ENCODE measurements at places on chromosomes 7 and 10. TPM values are rescaled to one million over a fixed set of nuclear protein-coding genes. Genes with fewer than 3 reads are reported as not detected.

GRCh38 chr7:108454674-108455550, 1.3 kb downstream of the NRCAM start:
- peak overlapping the region; percentile 84 for H3K27ac ChIP-seq
- peaks cover 37% of the 10 kb centered on the region for H3K4me1 ChIP-seq
- H3K36me3 ChIP-seq = no peaks in the 10 kb centered on the region
- peaks cover 58% of the 10 kb centered on the region for H3K27me3 ChIP-seq

GRCh38 chr7:7519056-7519455, 16.6 kb downstream of the COL28A1 start:
- H3K4me3 ChIP-seq = no peak overlapping the region
- H3K27me3 ChIP-seq = no peaks in the 10 kb centered on the region
- H3K27ac ChIP-seq = no peak overlapping the region

DNA sequence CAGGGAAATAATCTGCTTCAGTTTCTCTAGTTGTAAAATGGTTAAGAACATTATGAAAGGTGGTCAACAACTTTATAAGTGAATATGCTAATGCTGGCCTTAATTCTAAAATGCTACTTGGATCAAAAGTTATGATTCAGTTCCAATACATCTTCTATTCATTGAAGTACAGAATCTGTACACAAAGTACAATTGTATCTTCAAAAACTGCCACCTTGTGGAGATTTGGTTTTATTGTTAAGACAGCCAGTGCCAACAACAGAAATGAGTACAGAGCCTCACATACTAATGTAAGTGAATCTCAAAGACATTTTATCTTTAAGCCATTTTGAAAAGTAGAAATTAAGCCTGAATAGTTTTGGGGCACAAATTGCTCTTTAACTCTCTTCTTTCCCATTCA, 194.0 kb downstream of the CFTR start:
- DNase-seq = no peak
- H3K4me1 ChIP-seq = no peaks in the 10 kb centered on the region
- no peaks in the 10 kb centered on the region for H3K36me3 ChIP-seq
- H3K27me3 ChIP-seq = no peaks in the 10 kb centered on the region
- no peak overlapping the region for H3K27ac ChIP-seq
- H3K4me3 ChIP-seq = no peak overlapping the region

AKR1B15 gene
- 0.22 TPM for total RNA-seq

AIMP2 gene
- 35.4 TPM for total RNA-seq

Measured in tibial nerve (tissue), 4 donors.